NCI-H226 (cell line): ENCODE measurements at places on chromosomes 4 and X.

- DNase-seq = no peak
Observed at GRCh38 chrX:43973249-43974099, at the start of gene NDP. TSS of gene NDP (minus strand) at chrX:43973390. CDS start at chrX:43958645, 14,745 bp downstream.

- no peak for DNase-seq
Observed at GRCh38 chrX:50117476-50117875, 83.3 kb downstream of the AKAP4 start.

- no peak for DNase-seq
Observed at GRCh38 chr4:109432696-109433095, 919 bp upstream of the SEC24B start.

DNA sequence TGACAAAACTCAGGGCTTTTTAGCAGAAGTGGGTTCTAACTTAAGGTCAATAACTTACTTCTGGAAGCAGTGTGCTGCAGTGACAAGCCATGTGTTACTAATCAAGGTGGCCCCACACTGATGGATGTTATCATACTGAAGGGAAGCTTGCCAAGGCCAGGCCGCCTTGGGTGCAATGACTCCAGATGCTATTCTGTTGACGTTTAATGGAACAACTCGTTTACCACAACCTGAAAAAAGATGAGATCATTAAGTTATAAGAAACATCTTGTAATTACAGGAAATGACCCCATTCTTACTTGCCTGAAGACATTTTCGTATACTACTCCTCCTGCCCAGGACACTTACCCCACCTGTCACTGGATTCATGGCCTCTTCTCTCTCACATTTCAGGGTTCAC is 38.9 kb upstream of the TMPRSS11D start:
- DNase-seq = no peak

DNA sequence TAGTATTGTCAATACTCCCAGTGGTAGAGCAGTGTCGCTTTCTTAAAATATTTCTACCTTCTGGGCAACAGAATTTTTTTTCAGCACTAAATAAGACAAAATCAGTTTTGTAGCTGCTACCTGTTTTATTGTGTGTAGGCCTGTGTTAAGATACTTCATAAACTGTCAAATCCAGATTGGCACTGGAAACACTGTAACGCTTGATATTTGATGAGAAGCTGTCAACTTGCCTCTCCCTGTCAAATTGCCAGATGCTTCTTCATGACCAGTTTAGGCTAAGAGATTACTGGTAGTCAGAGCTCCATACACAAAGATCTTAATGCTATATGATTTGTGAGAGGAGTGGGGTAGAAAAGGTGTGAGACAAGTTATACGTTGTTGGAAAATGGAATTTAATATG is 17.3 kb downstream of the TRAM1L1 start:
- DNase-seq = no peak
